EH (cell line): ENCODE measurements at places on chromosomes 4 and X.

DNA sequence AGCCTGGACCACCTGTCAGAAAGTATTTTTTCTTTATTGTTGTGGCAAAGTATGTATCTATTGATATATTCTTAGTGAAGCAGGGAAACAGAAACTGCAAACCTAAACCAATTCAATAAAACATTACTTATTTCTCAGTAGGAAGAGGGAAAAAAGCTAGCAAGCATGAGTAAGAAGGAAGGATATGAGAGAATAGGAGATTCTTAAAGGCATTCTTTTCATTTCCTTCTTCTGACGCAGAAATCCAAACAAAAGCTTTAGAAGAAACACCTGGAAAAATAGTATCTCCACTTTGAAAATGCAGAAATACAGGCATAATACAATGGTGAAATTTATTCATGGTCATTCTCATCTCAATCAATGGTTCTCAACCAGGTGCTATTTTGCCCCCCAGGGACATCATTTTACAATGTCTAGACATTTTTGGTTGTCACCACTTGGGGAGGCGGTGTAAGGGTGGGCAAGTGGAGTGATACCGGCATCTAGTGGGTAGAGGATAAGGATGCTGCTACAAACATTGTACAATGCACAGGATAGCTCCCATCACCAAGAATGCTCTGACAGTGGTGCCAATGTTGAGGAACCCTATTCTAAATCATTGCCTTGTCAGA lies 21.7 kb upstream of the ATXN3L start:
- DNase-seq: peak; percentile 16

GRCh38 chr4:5995901-5996623 lies 22.2 kb downstream of the C4orf50 start:
- no peak for DNase-seq

DNA sequence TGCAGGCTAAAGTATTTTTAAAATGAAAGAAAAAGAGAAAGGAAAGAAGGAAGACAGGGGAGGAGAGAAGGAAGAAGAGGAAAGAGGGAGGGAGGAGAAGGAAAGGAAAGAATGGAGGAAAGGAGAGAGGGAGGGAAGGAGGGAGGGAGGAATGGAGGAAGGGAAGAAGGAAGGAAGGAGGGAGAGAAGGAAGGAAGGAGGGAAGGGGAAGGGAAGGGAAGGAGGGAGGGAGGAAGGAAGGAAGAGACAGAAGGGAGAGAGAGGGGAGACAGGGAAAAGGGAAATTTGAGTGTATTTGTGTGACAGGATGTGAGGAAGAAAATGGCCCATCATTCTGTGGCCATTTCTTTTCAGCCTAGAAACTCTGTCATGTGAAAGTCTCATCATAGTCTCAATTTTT lies 14.9 kb upstream of the PLAC1 start:
- no peak for DNase-seq

DNA sequence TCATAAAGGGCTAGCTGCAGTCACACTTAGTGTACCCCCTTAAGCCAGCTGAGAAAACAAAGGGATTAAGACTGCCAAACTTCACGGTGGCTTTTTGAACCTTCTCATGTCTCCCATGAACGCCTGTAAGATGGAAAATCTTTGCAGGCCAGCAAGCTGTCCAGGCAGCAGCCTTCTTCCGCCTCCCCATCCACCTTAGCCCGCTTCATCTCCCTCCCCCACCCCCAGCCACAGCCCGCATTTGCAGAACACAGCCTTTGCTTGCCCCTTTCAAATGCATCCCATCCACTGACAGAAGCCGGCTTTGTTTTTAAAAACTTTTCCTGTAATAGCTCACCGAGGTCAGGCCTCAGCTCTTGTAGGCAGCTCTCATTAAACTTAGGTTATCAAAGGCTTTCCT lies 113.8 kb upstream of the FAM9B start:
- no peak for DNase-seq

- DNase-seq: no peak
Observed at GRCh38 chr4:7826909-7827306, 112.8 kb downstream of the AFAP1 start.
